ENCODE measurements at places on chromosomes 7 and 10. TPM values are rescaled to one million over a fixed set of nuclear protein-coding genes. Genes with fewer than 3 reads are reported as not detected.

Gene MYH16
- not detected for total RNA-seq

Gene PIP
- not detected for total RNA-seq

Gene TBRG4
- 52.7 TPM for total RNA-seq

Gene GPER1
- 5.2 TPM for total RNA-seq

Gene FKBP6
- total RNA-seq, result under 0.01 TPM

Gene GIMAP7
- total RNA-seq, result 4.2 TPM

Gene BPGM
- 92.9 TPM for total RNA-seq

Gene EPHA1
- 0.52 TPM for total RNA-seq

Gene PNLIPRP2
- not detected for total RNA-seq

Gene ABCA13
- 0.52 TPM for total RNA-seq

Gene OPN1SW
- not detected for total RNA-seq

Gene PDZD7
- 1.0 TPM for total RNA-seq

Gene CDH23
- 3.7 TPM for total RNA-seq
